Activated CD8-positive, alpha-beta memory T cell treated with anti-CD3 and anti-CD28 coated beads for 48 hours (primary cell): ENCODE measurements at places on chromosomes 4 and X.

DNA sequence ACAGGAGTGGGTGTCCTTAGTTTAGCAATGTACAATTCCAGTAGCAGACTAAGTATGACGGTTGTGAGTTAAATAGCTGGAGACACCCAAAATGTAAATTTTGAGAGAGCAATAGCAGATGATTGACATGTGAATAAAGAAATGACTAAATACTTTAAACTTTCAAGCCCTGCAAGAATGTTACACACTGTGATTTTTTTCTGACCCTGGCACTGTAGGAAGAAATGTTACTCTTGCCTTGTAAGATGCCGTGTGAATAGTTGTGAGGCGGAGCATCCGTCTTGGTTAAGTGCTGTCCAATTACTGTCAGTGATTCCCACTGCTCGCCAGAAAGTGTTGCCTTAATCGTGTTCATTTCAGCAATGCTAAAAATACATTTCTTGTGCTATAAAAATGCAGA, 1248.1 kb downstream of the RAPGEF2 start:
- DNase-seq, result no peak

GRCh38 chr4:40617872-40618271, 11.8 kb downstream of the RBM47 start:
- no peak for DNase-seq

- no peak for DNase-seq
Observed at GRCh38 chr4:174789657-174790056, 39.4 kb downstream of the GLRA3 start.

GRCh38 chrX:22192419-22193060, 80.2 kb upstream of the CBLL2 start:
- peak; percentile 4 for DNase-seq

DNA sequence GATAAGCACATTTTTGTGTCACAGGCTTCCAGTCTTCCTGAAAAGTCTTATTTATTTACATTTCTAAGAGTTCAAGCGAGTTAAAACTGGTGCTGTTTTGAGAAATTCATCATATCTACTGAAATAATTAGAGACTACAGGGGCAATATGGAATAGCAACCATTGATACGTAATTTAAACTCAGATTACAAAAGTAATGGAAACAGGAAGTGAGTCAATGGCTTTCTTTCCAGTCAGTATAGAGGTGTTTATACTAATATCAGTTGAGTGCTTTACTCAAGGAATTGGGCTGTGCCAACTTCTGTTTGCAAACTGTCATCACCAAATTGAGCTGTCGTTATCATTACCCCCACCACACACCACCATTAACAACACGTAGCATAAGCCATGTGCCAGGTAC, 222.7 kb downstream of the COL25A1 start:
- no peak for DNase-seq

GRCh38 chr4:122668241-122668640, 47.4 kb upstream of the IL21 start:
- DNase-seq, result no peak

DNA sequence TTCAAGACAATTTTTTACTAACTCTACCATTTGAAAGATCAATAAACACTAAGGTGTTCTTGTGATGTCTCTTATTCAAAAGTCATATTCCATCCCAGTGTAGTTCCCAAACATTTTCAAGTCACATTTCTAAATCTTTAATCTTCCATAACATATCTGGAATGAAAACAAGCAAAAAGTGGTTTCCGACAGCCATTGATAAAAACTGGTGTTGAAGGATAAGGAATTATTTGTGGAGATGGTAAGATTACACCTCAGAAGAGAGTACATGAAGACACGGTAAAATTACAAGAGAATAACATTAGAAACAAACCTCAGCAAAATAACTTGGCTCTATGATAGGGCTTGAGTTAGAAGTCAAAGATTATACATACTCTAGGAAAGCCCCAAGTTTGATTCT, 4.3 kb downstream of the CHIC2 start:
- no peak for DNase-seq

DNA sequence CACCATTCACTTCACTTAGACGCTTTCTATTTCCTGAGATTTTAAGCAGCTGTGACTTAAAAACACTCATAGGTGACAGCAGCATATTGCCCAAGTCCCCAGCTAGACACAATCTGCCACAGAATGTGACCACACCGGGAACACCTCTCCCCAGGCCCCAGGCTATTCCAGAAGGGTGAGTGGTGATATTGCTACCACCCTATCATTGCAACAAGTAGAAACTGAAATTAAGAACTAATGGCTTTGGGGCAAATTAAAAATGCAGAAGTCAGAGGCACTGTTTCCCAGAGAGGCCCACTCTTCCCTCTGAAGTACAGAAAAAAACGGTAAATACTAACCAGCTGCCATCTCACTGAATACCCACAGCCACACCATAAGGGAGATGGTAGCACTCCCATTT, 35.0 kb downstream of the QDPR start:
- DNase-seq, result no peak

DNA sequence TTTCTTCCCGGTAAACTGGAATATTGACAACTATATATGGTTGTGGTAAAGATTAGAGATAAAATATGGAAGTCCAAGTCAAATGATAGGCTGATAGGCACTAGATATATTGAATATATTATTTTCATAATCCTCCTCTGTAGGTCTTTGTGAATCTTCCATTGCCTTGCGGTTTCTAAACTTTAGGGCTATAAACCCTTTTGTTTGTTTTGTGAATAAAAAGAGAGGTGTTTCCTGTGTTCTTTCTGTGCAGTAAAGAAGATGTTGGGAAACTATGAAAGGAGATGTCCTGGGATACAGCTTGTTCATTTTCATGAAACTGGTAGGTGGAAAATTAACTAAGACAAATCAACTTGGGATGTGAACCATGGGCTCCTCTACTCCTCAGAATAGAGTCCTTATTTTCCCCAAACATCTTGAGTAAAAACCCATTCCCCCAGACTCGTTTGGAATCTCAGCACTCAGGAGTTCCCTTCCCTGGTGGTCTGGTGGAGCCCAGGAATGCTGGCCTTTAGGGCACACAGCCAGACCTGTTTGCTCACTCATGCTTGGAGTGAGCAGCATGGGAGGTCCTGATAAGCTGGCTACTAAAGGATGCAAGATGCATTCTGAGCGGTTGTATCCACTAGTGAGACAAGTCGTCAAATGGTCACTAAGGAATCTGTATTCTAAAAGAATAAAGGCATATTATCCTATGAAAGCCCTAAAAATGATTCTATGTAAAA, 22.2 kb downstream of the PRDM8 start:
- no peak for DNase-seq

DNA sequence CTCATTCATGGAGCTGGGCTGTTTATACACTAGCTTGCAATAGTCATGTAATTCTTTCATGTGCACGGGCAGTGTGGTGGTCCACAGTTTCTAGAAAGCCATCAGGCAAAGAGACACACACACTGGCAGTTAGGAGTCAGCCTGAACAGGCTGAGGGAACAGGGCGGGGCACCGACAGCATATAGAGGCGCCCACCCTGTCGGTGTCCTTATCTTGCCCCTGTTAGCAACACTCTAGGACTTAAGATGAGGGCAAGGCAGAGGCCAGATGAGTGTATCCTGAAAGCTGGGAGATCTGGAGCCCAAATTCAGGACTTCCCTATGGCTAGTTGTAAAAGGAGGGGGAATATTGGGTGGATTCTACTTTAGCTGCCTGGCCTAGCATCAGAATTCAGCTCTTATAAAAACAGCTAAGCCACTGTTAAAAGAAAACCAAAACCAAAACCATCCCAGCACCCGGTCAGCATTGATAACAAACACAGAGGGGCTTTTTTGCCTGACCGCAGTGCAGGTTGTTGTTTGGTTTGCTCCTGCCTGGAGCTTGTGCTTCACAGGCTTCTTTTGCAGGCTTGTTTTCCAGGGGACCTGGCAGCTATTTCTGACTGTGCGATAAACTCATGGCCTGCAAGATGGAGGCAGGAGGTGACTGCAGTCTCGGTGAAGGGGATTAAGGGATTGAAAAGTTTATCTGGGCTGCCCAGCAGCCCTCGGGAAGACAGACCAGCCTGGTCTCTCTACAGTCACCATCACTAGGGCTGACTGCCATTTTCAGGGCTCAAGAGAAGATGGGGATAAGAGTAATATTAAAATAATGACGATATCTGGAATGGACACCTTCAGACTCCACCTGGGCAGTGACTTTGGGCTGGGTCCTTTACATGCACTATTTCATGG, 638.9 kb downstream of the MID1IP1 start:
- no peak for DNase-seq

- no peak for DNase-seq
Observed at GRCh38 chr4:4521731-4522130, 20.1 kb downstream of the STX18 start.

- DNase-seq, result peak; percentile 22
Observed at GRCh38 chrX:40651620-40652223, 4.4 kb upstream of the CXorf38 start.

GRCh38 chrX:65745992-65746391, 78.5 kb downstream of the MSN start:
- no peak for DNase-seq

DNA sequence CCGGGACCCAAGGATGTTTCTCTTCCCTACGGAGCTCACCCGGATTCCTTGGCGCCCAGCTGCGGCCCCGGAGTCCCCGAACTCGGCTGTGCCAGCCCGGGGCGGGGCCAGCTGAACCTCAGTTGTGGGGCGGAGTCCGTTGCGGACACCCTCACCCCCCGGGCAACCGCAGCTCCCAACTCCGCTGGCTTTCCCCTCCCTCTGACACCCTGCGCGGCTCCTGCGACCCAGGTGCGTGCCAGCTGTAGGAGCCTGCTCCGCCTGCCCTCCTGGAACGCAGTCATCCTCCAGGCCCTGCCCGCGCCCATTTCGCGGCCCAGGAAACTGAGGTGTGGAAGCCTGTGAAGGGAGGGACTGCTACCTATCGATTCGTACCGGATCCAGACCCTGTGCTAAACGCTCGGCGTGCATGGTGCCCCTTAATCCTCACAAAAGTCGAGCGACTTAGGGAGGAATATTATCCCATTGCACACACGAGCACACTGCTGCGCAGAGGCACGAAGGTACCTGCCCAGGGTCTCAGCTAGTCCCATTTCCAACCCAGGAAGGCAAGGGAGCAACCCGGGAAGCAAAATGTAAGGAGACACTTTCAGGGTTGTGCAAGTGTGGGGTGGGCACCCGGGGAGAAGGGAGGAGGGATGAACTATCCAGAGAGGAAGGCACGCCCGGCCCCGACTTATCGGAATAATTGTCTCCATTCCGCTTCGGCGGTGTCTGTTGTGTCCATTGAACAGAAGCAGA, 12.3 kb downstream of the MSX1 start:
- DNase-seq, result no peak

GRCh38 chr4:145557720-145558119, 61.5 kb upstream of the MMAA start:
- peak; percentile 34 for DNase-seq

DNA sequence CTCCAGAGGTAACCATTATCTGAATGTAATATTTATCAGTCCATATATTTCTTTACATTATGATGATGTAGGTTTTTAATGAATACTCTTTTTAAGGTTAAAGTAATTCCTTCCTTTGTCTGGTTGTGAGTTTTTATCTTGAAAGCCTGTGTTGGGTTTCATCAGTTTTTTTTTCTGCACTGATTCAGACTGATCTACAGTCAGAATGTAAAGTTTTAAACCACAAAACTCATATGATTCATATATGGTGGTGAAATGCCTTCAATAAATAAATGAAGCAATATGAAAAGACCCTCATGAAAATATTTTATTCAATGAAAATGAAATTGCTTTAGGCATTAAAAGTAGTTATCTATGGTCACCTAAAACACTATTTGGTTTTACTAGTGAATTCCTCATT, 47.1 kb downstream of the SORBS2 start:
- DNase-seq, result no peak

GRCh38 chr4:76963131-76963750, 13.7 kb downstream of the SEPTIN11 start:
- no peak for DNase-seq

- no peak for DNase-seq
Observed at GRCh38 chrX:16892504-16893362, 22.6 kb upstream of the RBBP7 start.

DNA sequence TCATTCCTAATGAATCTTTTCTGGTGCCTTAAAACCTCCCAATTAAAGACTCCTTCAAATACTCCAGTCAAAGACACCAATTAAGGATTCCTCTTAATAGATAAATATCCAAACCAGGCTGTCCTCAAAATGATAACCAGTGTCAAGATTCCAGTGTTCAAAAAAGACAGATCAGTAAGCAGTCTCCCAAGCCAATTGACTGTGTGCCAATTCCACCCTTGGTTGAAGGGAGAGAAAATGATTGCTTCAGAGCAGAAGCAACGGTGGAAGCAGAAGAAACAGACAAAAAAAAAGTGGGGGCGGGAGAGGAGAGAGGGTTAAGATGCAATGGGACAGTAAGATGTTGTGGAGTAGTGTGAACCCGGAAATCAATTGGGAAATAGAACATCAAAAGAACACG, 216.0 kb upstream of the FTHL17 start:
- no peak for DNase-seq

- DNase-seq, result no peak
Observed at GRCh38 chrX:70039758-70040157, 10.0 kb downstream of the AWAT2 start.

GRCh38 chr4:81631958-81632441, 160.3 kb upstream of the RASGEF1B start:
- DNase-seq, result no peak

DNA sequence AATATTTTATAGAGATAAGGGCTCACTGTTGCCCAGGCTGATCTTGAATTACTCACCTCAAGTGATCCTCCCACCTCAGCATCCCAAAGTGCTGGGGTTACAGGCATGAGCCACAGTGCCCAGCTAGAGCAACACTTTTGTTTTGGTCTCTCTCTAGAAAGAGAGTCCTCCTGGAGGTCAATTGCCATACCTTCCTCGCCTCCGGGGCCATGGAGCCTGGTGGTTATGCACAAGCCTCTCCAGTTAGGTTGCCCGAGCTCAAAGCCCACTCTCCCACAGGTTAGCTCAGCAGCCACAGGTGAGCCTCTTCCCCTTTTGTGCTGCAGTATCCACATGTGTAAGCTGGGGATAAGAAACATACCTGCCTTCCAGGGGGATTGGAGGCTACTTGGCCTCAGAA, 24.2 kb upstream of the MAN2B2 start:
- no peak for DNase-seq

DNA sequence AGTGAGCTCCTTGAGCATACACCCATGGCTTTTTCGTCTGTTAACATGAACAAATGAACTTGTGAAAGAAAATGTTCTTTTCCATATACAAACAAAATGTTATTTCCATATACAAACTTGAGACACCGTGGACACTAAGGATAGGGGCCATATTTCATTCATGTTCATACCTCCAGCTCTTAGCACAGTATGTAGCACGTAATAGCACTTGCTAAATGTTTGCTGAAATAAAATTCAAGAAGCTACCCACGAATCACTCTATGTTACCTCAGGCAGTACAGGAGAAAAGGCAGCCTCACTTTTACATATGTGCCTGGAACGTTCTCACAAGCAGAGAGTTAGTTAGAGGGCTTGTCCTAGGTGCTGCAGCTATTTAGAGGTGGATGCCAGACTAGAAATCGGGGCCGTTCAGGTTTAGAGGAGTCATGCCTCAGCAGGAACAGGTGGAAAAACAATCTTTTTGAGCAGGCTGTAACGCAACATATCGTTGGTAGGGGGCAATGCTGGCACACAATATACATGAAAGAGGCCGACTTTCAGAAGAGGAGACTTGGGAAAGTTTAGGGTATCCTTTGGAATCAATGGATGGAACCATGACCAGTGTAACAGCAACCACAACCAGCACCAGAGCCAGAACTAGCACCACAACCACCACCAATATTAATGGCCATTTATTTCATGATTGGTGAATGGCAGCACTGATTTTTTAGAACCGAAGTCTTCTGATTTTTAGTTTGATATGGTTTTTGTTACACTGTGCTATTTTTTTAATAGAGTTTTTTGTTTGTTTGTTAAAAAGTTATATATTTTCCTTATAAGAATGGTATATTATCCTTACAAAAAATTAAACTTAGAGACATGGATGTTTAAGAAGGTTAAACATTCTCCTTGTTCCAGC, 14.8 kb upstream of the PAQR3 start:
- DNase-seq, result no peak
